ENCODE measurements at places on chromosomes 3 and 15.

- DNase-seq = no peak
These were observed 450.7 kb upstream of the SEMA6D start for GRCh38 chr15:47266566-47266965.

- no peak for DNase-seq
These were observed 158.6 kb upstream of the FEZF2 start for GRCh38 chr3:62531981-62532380.

- DNase-seq = no peak
These were observed 23.3 kb downstream of the AQP9 start for GRCh38 chr15:58161436-58161930.

- no peak for DNase-seq
These were observed 95.1 kb upstream of the TMC3 start for GRCh38 chr15:81469154-81469553.

DNA sequence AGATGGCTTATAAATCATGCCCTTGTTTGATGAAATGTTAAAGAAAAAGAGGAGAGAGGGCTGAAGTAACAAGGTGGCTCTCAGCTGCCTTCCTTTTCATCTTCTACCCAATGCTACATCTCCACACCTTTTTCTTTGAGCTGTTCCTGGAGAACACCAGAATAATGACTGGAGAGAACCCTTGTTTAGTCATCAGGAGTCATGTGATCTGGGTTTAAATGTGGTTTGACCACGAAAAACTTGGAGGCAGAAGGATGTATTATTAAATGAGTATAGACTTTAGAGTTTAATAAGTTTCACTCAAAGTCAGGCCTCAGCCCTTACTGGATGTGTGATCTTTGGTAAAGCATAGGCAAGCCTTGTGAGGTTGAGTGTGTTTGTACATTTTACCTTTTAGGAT is 230.3 kb upstream of the TBL1XR1 start:
- DNase-seq = no peak

DNA sequence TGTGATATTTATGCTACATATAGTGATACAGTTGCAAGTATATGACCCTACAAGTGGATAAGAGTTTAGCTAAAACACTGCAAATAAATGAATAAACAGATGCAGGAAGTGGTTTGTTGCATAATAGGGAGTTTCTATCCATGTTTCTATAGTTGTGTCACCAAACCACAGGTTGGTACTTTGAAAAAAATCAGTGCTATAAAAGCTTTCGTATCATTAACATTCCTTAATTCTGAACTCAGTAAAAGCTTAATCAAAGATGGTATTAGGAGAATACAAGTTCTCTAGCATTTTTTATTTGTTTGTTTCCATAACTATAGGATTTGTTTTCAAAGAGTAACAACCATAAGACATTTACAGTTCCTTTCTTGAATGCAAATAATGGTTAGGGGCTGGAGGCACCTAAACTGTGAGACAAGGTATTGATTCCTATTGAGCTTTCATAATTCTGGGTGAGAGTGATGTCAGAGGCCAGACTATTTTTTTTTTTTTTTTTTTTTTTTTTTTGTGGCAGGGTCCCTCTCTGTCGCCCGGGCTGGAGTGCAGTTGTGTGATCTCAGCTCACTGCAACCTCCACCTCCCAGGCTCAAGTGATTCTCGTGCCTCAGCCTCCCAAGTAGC is 29.6 kb downstream of the CPOX start:
- DNase-seq = no peak

GRCh38 chr3:142946861-142947260 is 16.6 kb downstream of the PAQR9 start:
- DNase-seq = no peak

DNA sequence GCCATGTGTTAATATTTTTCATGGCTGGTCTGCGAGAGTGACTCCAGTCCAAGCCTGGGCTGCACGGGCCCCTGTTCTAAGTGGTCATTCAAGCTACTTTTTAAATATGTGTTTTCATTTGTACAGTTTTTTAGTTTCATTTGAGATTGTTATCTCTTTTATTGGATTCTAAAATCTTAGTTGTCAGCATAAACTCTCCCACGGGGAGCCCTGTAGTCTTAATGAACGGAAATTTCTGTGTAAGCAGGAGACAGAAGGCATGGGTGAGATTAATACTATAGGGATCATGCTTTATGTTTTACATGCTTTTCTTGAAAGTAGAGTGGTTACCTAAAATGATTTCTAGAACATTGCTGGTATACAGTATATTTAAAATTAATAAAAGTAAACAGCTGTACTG is 373.1 kb upstream of the SLCO3A1 start:
- no peak for DNase-seq

- no peak for DNase-seq
These were observed 904.0 kb downstream of the TBL1XR1 start for GRCh38 chr3:176293276-176293675.

GRCh38 chr15:69626095-69627066 is 173.8 kb downstream of the RPLP1 start:
- no peak for DNase-seq

- no peak for DNase-seq
These were observed 304.2 kb upstream of the CTNNB1 start for GRCh38 chr3:40895109-40895508.

DNA sequence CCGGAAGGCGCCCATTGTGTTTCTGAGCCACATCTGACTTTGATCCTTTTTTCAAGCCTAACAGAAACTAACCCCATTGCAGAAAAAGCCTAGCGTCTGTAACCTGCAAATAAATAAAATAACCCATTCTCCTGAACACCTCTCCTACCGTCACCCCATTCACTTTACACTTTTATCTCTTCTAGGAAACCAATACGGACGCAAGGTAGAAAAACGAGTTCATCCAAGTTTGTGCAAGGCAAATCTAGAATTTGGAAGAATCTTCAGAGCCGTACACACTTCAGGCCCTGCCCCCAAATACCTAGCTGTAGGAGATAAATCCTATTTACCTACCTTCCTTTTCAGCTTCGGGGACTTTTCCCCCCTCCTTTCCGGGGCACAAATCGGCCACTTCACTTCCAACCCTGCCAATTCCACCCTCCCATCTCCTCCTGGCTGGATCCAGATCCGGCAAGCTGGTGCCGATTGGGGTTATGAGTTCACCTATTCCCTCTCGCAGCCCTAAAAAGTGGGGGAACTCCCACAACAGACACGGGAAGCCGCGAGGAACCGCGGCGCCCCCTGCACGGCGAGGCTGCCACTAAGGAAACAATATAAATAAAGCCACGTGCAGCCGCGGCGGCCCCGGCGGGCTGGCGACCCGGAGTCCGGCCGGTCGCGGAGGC is 987 bp downstream of the PRTG start:
- peak; percentile 5 for DNase-seq

GRCh38 chr3:52866427-52866826 is 30.9 kb downstream of the STIMATE start:
- DNase-seq = no peak

DNA sequence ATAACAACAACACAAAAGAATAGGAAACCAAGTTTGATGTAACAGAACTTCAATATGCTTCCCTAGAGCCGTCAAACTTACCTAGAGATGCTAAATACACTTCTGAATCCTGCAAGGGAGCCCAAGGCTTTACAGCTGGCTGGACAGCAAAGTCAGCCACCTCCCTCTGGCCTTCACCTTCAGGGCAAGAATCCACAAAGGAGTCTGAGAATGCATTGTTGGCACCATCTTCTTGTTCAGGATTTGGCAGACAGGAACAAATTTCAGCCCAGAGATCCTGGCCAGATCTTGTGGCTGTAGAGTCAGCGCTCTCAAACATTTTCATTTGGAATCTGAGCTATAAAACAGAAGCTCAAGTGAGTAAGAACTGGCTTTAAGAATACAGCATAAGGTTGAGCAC is 2.2 kb downstream of the CCDC32 start:
- DNase-seq = no peak

DNA sequence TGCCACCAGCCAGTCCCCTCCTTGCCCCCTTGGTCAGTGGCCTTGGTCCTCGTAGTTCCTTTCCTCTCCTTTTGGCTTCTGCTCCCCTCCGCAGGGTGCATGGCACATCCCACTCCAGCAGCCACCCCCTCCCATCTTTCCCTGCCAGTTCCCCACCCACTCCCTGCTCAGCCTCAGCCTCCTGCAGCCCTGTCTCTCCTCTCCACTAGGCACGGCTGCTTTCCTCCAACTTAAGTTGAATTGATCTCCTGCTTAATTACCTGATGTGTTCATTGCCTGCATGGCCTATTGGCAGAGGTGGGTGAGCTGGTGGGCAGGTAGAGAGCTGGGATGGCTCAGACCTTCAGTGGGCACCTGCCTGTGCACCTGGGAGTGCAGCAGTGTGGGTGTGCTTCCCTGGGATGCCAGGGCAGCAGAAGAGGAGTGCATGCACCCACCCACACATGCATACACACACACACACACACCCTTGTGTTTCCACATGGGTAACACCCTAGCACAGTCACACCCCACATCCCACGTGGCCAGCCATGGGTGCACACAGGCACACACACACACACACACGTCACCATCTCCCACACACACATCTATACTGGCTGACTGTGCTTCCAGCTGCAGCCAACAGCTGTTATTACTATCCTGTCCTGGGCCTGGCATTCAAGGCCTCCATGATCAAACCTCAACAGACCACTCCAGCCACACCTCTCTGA is 30.9 kb downstream of the C3orf18 start:
- no peak for DNase-seq

GRCh38 chr15:94059013-94059587 is 172.3 kb upstream of the MCTP2 start:
- no peak for DNase-seq

DNA sequence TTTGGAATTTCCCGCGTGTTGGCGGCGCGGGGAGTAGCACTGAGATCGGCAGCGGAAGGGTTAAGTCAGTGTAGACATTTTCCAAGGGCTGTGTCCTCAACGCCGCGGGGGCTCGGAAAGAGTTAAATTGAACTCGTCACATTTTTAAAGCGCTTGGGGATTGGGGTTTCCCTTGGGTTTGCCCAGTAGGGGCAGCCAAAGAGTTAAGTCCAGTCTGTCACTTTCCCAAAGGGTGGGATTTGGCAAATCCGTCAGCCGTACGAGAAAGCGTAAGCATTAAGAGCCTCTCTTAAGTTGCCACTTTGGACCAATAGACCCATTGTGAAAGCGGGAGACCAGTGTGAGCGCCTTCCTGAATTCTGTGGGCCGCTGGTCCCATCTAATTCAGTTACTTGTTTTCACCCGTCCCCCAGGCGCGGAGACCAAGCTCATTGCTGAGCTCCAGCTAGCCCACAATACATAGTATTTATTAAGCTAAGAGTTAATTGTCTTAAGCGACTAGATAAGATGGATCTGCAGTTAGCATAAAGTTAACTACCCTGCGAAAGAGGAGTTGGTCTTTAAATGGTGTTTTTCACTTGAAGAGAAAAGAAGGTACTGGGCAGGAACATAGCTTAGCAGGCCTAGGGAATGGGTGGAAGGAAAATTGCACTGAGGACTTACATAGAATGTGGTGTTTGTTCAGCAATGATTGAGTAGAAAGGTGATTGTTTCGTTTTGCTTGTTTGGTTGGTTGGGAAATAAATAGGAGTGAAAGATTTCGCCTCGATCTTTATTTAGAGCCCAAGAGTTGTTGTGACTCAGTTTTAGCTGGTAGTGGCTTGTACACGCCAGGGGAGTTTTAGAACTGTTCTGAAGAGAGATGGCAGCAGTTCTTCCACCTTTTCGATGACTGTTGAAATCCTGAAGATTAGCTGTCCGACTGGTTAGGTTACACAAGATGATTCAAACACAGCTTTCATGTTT is 932 bp downstream of the ARL8B start:
- peak; percentile 18 for DNase-seq

DNA sequence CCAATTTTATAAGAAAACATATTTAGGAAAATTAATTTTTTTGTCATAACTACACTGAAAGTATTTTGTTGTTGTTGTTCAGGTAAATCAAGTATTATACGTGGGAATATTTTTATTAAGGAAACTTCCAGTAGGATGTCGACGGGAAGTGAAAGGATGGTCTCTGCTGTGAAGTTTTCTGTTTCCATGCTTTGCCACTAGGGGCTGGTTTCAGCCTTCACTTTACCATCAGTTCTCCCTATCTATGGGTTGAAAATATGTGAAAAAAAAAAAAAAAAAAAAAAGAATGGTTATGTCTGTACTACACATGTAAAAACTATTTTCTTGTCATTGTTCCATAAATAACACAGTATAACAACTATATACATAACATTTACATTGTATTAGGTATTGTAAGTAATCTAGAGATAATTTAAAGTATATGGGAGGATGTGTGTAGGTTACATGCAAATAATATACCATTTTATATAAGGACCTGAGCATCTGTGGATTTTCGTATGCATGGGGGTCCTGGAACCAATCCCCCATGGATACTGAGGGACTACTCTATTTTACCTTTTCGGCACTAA is 136.7 kb downstream of the SMAD6 start:
- DNase-seq = no peak

DNA sequence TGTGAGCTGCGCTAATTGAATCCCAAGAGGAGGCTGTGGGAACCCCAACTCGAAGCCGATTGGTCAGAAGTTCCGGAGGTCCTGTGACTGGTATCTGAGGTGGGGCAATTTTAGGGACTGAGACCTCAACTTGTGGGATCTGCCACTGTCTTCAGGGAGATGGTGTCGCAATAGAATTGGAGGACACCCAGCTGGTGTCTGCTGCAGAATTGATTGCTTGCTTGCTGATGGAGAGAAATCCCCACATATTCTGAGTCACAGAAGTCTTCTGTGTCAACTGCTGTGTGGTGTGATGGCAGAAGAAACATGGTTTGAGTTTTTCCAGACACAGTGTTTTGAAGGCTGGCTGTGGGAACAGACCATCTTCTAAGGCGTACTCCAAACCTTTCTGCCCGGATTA is 99.7 kb upstream of the PLXNA1 start:
- DNase-seq = no peak

DNA sequence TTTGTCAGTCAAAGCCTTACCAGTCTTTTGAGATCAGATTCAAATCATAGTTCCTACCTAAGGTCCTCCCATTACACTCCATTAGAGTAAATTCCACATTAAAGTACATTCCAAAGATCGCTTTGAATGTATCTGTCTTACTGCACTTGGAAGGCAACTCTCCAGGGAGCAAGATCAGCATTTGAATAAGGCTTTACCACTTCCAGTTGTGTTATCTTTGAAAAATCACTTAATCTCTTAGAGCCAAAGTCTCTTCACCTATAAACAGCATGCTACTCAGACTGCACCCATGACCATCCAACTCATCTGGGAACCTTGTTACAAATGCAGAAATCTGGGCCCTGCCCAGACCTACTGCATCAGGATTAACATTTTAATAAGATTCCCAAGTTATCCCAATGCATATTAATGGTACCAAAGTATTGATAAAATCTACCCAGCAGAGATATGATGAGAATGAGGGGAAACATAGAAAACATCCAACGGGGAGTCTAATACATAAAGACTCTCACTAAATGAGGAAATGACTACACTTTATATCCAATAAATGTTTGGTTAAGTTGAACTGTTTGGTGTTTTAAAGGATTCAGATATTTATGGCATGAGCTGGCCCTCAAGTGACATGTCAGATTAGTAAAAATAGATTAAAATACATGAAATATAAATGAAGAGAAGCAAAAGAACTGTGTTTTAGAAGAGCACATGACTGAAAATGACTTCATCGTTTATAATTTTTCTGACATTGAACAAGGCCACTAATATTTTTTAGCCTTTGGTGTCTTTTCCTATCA is 75.9 kb downstream of the TNIK start:
- no peak for DNase-seq
